ENCODE measurements at places on chromosomes 16 and 17. TPM values are rescaled to one million over a fixed set of nuclear protein-coding genes. Genes with fewer than 3 reads are reported as not detected.

GRCh38 chr17:64377769-64378282 is 12.8 kb downstream of the PECAM1 start:
- no peak for DNase-seq

DNA sequence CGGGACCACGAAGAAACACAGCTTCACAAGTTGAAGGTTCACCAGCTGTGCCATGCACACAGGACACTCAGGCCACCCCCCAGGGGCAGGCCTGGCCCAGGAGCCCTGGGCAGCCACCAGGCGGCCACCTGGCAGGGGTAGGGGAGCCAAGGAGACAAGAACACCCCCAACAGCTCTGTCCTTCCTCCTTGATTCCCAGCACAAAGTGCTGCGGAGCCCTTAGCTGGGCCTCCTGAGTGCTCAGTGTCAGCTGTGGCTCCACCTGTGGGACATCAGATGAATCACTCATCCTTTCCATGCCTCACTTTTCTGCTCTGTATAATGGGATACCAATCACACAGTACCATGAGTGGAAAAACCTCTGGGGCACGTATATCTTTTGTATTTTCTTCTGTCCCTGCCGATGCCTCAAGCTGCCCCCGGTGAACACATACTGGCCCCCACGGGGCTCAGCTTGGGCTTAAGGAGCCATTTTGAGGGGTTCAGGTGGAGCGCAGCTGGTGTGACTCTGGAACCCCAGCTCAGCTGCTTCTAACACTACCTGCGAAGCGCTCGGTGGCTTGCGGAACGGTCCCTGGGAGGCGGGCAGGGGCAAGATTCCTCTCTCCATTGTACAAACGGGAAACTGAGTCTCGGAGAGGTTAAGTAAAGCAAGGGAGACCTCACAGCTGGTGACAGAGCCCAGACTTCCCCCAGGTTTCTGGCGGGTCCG is 12.0 kb downstream of the GALK1 start:
- DNase-seq = no peak

DNA sequence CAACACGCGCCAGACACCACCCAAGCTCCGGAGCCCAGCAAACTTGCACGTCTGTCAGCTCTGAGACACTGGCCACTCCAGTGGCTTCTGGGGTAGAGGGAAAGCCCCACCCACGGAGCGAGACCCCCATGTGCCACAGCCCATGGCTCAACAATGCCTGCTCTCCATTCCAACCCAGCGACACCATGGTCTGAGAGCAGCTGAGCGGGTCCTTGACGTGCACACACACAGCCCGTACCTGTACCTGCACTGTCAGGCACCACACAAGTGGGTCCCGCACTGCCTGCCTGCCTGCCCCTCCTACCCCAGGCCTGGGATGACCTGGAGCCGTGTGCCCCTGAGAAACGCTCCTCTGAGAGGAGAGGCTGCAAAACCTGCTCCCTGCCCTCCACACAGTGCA is 77.0 kb downstream of the ZNF778 start:
- no peak for DNase-seq

DNA sequence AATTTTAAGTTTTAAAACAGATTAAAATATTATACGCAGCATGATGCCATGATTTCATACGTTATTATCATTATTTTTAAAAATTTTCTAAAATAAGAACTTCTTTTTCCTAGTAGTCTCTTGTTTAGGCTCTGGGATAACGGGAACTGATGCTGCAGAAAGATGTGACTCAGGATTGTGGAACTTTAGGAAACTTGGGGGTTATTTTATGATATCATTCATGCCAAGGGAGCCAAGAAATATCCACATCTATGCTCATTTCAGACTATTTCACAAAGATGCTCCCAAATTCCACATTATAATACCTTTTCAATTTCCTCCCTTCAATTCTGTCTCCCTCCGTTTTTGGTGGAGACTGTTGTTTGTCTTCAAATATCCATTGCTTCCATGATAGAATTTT is 236.4 kb downstream of the HS3ST3A1 start:
- no peak for DNase-seq

GRCh38 chr16:51149251-51149661 is 1.8 kb downstream of the SALL1 start:
- DNase-seq = no peak

GRCh38 chr16:59336136-59336695 is 602.1 kb upstream of the GOT2 start:
- no peak for DNase-seq

The GPR139 gene
- not detected for total RNA-seq

The KIAA0513 gene
- total RNA-seq = 10.2 TPM

The TAT gene
- not detected for total RNA-seq

The OR1A1 gene
- not detected for total RNA-seq

The KRTAP2-1 gene
- total RNA-seq = not detected

Data from heart right ventricle (tissue), 16 donors.